ENCODE measurements at places on chromosomes 16 and 17.

GRCh38 chr16:72824761-72825160 lies 223.2 kb downstream of the ZFHX3 start:
- no peak for DNase-seq

DNA sequence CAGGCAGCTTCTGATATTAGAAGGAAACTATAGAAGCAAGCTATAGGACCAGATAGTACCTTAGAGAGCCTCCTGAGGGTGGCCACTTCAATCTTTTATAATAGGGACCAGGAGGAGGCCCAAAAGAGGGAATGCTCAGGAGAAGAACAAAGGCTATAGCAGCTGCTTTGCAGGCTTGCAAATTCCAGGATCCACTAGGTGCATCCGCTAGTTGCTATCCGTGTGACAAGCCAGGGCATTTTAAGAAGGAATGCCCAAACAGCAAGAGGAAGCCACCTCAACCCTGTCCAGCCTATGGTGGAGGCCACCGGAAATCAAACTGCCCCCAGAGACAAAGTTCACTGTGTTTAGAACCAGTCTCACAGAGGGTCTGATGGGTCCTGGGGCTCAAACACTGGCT lies 192.6 kb upstream of the KIF2B start:
- no peak for DNase-seq

GRCh38 chr16:9484881-9485280 lies 393.4 kb downstream of the HAPSTR1 start:
- DNase-seq, result no peak

- no peak for DNase-seq
Observed at GRCh38 chr17:61318684-61319098, 81.0 kb upstream of the TBX2 start.

GRCh38 chr17:7705269-7706255 lies 560 bp downstream of the EFNB3 start:
- DNase-seq, result no peak

DNA sequence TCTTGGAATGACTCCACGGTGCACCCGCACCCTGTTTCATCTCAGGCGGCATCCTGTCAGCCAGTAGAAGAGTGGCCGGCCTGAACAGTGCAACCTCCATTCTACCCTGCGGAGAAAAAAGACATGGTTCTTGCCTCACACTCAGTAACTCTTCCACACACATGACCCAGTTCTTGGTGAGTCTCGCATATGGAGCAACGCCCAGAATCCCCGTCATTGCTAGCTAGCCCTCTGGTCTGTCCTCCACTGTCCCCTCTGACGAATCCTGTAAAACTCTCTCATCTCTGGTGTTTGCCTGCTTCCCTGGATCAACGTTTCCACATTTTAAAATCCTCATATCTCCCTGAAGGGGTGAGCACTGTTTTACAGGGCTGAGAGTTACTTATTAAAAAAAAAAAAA lies 4.2 kb upstream of the RDM1 start:
- no peak for DNase-seq

GRCh38 chr17:30429155-30429554 lies 48.1 kb upstream of the GOSR1 start:
- no peak for DNase-seq

- DNase-seq, result no peak
Observed at GRCh38 chr17:17004251-17004996, 32.5 kb upstream of the TNFRSF13B start.

GRCh38 chr17:68526548-68526947 lies 14.3 kb downstream of the PRKAR1A start:
- no peak for DNase-seq

DNA sequence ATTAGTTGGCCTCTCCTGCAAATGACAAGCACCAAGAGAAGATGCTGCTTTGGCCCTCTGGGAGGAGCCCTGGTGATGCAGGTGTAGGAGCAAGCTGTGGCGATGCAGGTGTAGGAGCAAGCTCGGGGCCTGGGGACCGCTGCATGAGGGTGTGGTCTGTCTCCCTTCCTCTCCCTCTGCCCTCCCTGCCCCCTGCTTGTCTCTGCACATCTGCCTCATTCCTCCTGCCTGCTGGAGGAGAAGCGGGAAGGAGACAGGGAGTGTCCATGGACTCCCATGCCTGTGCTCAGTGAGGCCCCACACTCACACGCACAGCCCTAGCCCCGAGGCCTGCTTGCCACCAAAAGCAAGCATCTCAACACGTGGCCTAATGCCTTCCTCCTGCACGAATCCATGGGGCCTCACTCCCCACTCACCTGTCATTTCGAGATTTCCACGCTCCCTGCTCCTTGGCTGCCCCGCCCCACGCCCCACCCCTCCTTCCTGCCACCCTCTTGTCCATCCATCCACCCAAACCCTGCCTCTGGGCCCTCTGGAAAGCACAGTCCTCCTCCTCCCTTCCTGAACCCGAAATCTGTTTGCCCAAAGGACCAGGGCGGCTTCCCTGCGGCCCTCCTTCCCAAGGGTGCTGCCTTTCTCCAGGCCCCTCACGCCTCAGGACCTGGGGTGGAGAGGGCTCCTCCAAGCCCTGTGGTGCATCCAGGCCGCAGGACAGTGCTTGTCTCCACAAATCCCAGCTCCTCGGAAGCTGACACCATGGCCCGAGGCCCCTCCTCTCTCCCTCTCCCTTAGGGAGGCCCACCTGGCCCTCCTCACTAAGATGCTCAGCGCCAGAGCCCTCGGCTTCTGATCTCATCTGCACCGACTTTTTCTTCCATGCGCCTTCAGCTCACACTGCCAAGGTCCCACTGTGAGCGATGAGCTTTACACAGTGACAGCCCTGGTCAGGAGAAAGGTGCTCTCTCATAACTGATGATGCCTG lies 11.8 kb upstream of the ALDH3A1 start:
- no peak for DNase-seq

- DNase-seq, result no peak
Observed at GRCh38 chr17:57874434-57875289, 24.8 kb upstream of the MRPS23 start.

DNA sequence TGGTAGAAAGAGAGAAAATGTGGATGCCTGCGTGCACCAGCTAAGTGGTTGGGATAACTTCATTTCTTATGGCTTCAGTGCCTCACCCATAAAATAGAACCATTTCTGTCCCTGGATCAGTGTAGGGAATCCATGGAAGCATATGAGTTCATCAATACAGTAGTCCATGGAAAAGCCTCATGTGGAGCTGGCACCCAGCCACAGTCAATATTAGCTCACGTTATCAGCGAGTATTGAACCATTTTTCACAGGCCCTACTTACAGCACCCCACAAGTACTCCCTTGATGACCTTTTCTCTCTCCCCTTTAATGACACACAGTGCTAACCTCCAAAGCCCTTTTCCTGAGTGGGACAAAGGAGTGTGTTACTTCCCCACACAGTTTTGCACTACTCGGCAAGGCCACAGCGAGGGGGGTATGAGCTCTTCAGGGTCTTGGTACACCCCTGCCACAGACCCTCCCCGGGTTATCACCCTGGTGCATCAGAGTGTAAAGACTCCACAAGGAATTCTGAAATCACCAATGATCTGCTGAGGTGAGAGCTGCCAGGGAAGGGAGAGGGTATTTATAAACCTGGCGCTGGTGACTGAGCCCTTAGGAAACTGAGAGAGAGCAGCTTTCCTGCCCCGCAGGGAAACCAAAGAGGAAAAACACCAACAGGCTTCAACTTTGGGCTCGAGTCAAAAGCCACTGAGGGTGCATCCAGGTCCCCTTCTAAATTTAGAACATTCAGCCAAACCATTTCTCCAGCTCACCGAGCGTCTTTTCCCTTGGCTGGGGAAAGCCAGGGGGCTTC lies 36.9 kb downstream of the DYNLRB2 start:
- no peak for DNase-seq

DNA sequence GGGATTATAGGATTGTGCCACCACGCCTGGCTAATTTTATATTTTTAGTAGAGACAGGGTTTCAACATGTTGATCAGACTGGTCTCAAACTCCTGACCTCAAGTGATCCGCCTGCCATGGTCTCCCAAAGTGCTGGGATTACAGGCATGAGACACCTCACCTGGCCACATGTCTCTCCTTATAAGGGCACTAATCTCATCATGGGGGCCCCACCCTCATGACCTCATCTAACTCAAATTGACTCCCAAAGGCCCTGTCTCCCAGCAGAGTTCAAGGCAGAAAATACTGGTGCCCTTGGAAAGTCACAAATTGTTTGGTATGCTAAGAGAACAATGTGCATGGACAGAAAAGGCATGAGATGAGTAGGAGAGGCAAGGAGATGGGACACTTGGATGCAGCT lies 49.3 kb upstream of the GRIN2A start:
- no peak for DNase-seq

DNA sequence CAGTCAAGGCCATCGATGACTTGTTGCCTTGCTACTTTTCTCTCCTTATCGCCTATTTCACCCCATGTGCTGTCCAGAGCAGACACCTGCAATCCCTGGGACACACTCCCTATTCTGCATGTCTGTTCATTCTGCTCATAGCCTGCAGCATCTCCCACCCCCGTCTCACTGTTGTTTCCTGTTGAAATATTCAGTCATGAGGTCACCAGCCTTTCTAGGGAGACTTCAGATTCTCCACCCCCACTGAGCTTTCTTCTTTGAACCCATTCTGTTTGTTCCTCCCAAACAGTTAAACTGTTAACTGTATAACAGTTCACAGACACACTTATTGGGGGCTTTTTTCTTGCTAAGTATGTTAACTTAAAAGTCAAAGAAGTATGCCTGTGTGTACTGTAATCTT lies 94.4 kb downstream of the AATF start:
- no peak for DNase-seq

DNA sequence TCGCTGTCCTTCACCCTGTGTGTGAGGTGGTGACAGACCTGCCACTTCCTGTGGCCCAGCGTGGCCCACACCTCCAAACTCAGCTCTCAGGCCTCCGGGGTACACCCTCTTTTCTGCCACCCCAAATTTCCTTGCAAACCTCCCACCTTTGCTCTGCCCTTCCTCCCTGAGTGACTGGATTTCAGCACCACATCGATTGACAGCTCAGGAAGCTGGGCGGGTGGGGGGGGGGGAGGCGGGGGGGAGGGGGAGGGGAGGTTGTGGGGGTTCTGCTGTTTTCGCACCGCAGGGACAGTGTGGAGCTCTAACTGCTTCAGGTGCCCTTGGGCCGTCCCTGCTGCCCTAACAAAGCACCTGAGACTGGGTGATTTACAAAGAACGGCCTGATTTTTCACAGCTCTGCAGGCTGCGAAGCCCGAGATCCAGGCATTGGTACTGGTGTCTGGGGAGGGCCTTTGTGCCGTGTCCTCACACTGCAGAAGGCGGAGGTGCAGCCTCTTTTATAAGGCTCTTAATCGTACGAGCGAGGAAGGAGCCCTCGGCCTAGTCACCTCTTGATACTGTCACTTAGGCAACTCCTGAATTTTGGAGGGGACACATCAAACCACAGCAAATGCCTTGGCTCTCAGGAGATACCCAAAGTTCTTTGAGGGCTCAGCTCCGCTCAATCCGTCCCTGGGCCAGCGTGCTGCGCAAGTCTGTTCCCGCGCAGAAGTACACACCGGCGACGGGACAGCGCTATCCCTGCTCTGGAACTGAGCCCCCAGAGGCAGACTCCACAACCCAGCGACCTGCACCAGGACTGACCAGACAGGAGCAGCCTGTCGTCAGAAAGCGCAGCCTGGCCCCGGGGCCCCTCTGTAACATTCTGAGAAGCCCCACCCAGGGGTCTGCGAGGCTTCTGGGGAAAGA lies 3.6 kb downstream of the NDUFAF8 start:
- DNase-seq, result no peak

- no peak for DNase-seq
Observed at GRCh38 chr16:82083710-82084353, 48.8 kb downstream of the HSD17B2 start.

DNA sequence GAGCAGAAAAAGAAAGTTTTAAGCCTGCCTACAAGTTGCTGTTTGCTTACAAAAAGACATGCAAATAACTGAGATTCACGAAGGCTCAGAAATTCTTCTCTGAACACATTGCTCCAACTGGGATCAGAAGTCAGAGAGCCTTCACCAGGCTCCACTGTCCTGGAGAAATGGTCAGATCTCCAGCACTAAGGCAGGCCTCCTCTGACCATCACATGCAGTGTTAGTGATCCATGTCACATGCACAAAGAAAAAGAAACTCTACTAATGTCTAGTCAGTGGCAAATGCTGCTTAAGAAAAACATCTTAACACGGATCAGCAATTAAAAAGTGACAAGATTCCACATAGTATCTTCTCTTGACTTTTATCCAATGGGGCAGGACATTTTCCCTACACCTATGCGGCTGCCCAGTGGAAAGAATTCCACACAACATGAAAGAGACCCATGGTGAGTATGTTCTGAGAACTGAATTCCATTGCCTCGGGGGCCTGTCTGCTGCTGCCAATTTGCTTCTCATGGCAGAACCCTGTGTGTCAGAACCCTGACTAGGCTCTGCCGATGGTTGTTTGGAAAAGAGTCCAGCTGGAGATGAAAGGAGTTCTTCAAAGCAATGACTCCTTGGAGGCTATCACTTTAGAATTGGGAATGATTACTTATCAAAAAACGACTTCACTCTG lies 96.6 kb downstream of the HIC1 start:
- DNase-seq, result no peak

DNA sequence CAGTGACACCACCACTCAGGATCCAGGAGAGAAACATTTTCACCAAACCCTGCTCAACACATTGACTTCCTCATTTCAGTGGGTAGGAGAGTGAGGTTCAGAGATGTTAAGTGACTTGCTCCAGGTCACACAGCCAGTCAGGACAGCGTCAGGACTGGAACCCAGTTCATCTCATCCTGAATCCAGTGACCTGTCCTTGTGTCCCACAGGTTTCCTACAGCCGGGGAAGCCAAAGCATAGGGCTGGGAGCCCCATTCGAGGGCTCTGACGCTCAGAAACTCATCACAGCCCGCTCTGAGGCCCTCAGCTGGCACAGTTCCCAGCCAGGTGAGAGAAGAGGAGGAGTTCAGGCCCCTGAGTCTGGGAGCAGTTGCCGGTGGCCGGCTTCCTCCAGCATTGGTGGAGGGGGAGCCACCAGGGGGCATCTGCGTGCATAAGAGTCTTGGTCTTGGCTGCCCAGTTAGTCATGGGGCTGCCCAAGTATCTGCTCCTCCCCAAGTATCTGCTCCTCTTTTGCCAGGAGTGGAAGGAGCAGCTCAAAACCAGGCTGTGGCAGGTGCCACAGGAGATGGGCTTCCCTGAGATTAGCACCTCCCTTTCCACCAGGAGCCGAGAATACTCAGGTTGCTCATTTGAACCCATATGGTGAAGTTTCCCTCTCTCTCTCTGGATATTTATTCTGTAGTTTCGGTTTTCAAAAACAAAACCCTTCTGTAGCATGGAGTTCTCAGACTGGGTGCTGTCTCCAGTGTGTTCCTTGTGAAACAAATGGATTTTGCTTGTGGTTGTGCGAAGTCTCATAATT lies 56.0 kb downstream of the TNFRSF13B start:
- DNase-seq, result no peak

- DNase-seq, result no peak
Observed at GRCh38 chr17:66950886-66951604, 13.5 kb upstream of the CACNG4 start.
